Stimulated activated CD4-positive, alpha-beta T cell treated with anti-CD3 and anti-CD28 coated beads, Interleukin-15, amount 100 ng/mL, for 1 hour (primary cell): ENCODE measurements at places on chromosomes 4 and X.

GRCh38 chr4:153333874-153334273, 10.6 kb upstream of the MND1 start:
- DNase-seq, result no peak

DNA sequence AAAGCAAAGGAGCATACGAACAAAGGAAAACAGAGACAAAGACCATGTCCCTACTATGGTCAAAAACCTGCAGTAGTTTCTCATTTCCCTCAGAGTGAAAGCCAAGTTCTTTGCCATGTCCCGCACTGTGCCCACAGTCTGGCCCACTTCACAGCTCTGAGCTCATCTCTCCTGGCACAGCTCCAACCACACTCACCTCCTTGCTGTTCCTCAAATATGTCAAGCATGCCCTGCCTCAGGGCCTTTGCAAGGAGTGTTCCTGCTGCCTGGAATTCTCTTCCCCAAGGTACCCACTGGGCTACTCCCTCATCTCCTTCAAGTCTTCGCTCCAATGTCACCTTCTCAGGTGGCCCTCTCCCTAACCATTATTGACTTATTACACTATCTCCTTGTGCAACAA, 72.1 kb downstream of the COX18 start:
- DNase-seq, result no peak

DNA sequence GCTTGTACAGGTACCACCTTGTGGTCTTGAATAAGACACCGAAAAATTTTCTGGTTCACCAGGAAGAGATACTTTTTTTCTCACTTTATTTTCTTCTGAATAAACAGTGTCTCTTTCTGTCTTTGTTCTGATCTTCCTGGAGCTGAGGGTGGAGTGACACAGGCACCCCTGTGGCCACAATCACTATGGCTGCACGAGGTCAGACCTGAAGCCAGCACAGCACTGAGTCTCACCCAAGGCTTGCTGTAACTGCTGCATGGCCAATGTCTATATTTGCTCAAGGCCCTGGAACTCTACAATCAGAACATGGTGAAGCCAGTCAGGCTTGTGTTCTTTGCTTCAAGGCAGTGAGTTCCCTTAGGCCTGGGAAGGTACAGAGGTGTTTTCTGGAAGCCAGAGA, 87.2 kb downstream of the GPR174 start:
- no peak for DNase-seq

DNA sequence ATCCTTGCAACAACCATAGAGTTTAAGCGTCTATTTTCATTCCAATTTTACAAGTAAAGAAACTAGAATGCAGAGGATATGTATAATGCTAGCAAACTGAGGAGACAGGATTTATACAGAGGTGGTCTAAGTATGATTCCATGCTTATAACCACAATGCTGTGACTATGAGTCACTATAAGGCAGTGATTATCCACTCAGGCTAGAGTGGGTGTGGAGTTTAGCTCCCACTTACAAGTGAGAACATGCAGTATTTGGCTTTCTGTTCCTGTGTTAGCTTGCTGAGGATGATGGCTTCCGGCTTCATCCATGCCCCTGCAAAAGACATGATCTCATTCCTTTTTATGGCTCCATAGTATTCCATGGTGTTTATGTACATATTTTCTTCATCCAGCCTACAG, 41.6 kb upstream of the EDA2R start:
- no peak for DNase-seq

DNA sequence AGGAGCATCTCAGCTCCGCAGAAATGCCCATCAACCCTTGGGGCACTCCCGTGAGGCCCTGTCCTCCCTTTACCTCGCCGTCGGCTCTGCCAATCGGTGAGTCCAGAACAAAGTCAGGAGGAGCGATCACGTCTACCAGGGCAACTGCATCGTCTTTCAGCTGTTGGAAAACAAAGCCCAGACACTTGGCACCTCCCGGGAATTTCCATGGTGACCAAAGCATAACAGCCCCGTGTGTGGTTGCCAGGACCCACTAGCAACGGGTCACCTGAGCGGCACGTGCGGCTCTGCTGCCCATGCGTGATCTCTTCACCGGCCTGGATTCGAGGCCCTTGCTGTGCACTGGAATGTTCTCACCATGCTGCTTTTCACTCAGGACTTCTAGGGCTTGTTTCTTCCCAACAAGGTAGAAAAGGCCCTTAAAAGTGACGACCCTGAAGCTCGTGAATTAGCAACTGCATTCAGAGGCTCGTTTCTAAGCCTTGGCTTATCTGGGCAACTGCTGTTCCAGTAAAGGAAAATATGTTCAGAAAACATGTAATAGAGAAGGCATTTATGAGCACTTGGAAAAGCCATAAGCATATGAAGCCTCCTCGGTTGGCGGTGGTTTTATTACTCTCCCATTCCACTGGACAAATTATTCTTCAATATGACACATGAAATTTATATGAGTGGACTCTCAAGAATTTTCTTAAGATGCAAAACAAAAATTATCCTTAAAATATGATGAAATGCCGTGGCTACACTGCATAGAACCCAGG, 69.5 kb downstream of the ACOX3 start:
- DNase-seq, result no peak

GRCh38 chr4:74619931-74620702, 174.2 kb downstream of the BTC start:
- DNase-seq, result no peak

DNA sequence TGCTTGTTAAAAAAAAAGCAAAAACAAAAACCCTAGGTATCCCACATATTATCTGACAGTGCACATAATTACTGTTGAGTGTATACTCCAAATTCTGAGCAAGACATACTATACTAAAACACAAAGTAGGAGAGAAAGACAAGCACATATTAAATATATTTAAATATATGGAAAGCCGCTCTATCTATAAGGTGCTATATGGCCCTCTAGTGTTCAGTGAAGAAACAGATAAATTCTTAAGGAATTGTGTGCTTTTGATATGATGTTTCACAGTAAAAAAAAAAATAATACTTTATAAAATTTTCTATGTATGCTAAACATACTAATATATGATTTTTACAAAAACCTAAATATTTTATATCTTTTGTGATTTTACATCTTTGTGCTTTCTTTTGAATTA, 137.8 kb downstream of the FBXW7 start:
- DNase-seq, result no peak

DNA sequence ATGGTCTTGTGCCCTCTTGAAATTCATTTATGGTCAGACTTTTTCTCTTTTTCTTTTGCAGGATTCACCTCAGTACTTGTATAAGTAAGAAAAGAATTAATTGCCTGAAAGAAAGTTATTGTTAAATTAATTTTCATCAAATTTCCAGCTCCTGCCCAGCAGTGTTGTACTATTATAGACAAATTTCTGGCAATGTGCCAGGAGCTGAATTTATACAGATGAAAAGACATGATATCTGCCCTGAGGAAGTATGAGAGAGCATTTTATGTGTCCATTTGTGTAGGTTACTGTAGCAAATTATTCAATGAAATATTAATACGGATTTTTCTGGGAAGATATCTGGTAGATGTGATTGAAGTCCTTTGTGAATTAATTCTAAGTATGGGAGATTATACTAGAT, 2371.5 kb upstream of the TENM3 start:
- no peak for DNase-seq

DNA sequence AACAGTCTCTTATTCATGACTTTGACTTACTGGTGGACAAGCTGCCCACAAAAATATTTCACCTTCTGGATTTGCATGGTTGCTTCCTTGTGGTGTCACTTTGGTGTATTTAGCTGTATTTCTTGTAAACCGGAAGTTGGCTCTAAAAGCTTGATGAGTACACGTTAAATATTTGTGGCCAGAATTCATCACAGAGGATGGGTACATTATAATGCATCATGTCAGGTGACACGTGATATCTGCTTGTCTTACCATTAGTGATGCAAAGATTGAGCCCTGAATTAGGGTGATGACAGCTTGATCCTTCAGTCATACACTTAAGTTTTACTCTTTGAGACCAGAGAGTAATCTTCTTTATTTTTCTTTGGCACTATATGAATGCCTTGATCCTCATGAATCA, 188.3 kb upstream of the RPS6KA3 start:
- no peak for DNase-seq

- no peak for DNase-seq
Measured at GRCh38 chrX:10831716-10832502, 211.5 kb upstream of the MID1 start.

DNA sequence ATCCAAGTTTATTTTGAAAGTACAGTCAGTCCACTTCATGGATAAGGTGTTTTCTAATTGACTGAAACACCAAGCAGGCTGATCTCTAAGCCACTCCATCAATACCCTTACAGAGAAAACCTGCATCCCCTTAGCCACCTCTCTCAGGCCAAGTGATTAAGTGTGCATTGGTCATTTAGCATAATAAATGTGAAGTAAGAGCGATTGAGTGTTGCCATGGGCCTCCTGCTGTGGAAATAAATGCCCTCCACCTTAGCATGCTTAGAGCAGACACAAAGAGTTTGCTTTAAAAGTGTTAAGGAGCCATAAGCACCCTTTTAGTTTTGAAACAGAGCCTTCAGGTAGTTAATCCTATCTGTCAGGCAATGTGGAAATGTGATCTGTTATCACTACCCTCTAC, 386.5 kb downstream of the GPAT3 start:
- DNase-seq, result no peak

- no peak for DNase-seq
Measured at GRCh38 chr4:74754218-74754617, 40.1 kb downstream of the BTC start.

DNA sequence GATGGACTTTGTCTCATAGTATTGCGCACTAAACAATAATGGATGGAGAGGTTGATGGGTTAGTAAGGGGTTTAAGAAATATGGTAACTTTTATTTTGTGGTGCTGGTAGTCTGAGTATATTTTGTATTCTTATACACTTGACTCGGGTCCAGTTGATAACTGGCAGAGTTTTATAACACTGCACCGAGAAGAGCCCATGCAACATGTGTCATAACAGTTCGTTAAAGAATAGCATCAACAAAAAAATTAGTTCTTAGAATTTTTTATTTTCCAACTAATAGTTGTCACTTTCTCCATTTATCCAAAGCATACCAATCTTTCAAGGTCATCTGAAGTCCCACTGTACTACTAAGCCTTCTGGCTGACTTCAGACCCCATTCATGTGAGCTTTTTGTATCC, 175.1 kb downstream of the SOWAHB start:
- no peak for DNase-seq

GRCh38 chrX:106606571-106606970, 5.2 kb upstream of the RADX start:
- DNase-seq, result no peak

DNA sequence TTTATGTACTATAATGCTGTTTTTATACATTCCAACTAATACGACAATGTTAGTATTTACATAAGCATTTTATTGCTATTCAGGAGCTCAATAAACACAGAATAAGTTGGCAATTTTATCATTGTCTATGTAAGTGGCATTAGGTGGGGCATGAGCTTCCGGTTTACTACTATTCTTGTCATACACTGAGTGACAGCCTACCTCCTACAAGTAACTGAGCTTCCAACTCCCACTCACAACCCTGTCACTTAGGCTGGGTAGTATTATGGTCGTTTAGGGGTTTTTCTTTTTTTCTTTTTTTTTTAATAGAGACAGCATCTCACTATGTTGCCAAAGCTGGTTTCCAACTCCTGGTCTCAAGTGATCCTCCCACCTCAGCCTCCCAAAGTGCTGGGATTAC, 7.4 kb downstream of the PPID start:
- no peak for DNase-seq

DNA sequence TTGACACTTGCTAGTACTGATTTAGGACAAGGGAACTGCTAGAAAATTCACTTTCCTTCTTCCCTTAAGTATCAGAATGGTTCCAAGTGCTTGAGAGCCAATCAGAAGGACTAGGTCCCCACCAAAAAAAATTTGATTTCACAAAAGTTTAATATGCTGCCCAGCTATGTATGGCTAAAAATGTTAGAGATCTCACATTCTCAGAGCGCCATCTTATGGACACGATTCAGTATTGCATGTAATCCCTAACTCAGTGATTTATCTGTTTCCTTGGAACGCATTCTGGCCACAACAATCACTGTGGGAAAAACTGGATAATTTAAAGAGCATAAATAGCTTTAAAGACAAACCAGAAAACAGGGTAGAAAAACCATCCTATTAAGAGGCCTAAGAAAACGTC, 255.1 kb upstream of the GPC4 start:
- DNase-seq, result no peak

DNA sequence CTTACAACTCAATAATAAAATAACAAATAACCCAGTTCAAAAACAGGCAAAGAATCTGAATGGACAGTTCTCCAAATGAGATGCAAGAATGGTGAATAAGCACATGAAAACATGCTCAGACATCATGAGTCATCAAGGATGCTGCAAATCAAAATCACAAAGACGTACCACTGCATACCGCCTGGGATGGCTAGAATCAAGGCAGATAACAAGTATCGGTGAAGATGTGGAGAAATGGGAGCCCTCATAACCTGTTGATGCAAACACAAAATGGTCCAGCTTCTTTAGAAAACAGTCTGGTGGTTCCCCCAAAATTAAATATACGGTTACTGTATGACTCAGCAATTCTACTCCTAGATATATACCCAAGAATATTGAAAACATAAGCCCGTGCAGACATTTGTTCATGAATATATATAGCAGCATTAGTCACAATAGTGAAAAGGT, 32.5 kb downstream of the AKAP4 start:
- DNase-seq, result no peak
